NB4 (cell line): ENCODE measurements at places on chromosomes 4 and X.

GRCh38 chr4:38568768-38569167 is 95.2 kb upstream of the KLF3 start:
- DNase-seq = no peak

GRCh38 chrX:105975382-105975781 is 63.1 kb downstream of the SERPINA7 start:
- DNase-seq = peak; percentile 5

GRCh38 chr4:6385288-6385687 is 87.1 kb downstream of the PPP2R2C start:
- no peak for DNase-seq

- no peak for DNase-seq
Observed at GRCh38 chr4:156191044-156191781, 237.5 kb upstream of the CTSO start.

DNA sequence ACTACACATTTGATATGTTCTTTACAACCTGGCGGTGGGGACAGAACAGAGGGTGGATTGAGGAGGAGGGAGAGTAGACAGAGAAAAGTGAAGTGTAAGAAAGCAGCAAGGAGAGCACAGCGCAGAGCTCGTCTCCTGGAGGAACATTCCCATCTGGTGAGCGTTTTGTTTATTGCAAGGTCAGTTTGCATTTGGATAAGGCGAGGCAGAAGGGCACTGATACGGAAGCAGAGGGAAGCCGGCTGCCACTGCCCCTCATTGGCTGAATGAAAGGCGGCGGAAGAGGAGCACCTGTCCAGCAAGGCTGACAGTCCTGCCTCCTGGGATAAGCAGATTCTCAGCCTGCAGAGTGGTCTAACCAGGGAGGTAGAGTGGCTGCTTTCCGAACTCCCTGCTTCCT is 83.2 kb downstream of the GPR143 start:
- no peak for DNase-seq

GRCh38 chrX:68631336-68631735 is 16.1 kb upstream of the STARD8 start:
- DNase-seq = no peak
